ENCODE measurements at places on chromosomes 1 and 21.

DNA sequence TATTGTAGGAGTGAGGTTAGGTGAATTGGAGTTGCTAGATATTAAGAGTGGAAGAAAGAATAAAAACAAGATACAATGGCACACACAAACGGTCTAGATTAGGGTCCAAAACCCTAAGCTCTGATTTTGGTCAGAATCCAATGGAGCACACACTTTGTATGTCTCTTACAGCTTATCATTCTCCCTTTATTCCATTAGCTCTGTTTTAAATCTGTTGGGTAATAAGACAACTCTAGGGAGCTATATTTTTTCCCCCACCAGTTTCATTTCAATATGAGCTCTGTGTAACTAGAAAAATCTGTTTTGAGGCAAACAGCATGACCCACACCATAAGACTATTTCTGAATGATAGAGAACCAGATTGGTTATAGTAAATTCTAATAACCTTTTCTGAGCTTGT, 465.6 kb downstream of the ADGRL2 start:
- no peak for DNase-seq

DNA sequence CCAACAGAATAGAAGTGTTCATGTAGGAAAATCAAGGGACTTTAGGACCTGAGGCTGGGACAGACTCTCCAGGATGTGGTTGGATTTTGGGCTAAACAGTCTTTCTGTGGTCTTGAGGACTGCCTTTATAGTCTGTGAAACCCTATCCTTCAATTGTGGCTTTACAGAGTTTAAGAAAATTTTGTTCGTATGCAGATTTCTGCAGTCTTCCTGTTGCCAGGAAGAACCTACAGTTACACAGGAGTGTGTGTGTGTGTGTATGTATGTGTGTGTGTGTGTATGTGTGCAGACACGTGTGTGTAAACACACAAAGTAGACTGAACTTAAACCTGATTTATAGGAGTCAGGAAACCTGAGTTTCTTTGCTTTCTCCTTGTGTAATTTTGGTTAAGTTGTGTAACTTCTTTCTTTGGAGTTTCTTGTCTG, 22.8 kb downstream of the NEK7 start:
- no peak for DNase-seq

DNA sequence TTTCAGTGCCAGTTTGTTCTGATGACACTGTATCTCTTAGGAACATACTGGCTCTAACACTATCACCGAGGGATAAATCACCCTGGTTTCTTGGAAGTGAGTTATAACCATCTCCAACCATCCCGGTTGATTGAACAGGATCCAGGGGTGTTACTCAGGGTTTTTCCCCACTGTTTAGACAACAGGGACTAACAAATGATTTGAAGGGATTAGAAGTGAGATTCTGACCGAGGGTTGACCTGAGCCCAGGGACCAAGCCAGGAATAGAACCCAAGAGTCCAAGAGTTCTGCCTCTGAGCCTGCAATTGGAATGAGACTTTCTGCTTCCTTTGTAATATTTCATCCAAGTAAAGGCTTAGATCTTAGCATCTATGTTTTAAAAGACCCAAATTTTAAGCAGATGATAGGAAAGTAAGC, 154.0 kb downstream of the DHRS3 start:
- no peak for DNase-seq

DNA sequence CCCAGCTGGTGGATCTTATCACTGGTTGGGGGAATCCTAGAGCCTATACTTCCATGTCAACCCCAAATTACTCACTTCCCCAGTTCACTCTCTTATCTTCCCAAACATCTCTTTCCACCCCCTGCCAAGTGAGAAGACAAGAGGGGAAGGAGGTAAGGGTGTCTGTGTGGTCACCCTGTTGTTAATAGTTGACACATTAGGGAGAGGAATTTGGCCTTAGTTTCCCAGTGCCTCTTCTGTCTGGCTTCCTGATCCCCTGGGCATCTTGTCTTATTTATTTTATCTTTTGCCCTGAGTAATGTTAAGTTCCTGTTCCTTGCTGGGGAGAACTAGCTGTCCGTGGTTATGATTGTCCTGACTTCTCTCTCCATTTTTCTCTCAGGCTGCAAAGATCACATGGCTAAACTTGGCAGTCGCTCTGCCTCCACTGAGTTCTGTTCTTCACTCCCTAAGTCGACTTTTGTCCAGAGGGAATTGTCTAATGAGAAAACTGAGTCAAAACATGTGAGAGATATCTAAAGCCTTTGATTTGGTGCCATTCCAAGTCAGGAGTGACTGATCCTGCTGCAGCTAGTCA, 157.1 kb upstream of the SYT6 start:
- no peak for DNase-seq

GRCh38 chr1:240074422-240074821, 17.3 kb upstream of the FMN2 start:
- DNase-seq = no peak

DNA sequence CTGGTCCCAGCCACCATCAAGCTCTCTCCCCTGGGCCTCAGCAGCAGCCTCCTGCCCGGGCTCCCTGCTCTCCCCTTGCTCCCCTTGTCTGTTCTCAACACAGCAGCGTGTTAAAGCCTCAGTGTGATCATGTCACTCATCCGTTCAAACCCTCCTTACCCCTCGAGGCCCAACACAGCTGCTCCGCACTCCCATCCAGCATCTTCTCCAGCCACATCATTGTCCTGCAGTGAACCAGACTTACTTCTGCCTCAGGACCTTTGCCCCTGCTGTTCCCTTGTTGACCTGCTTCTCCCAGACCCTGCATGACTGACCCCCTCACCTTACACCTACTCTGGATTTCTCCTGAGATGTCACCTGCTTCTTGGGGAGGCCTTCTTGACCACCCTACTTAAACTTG, 13.3 kb downstream of the CDK18 start:
- no peak for DNase-seq

GRCh38 chr1:6052543-6053205, 7.0 kb downstream of the KCNAB2 start:
- peak; percentile 25 for DNase-seq

DNA sequence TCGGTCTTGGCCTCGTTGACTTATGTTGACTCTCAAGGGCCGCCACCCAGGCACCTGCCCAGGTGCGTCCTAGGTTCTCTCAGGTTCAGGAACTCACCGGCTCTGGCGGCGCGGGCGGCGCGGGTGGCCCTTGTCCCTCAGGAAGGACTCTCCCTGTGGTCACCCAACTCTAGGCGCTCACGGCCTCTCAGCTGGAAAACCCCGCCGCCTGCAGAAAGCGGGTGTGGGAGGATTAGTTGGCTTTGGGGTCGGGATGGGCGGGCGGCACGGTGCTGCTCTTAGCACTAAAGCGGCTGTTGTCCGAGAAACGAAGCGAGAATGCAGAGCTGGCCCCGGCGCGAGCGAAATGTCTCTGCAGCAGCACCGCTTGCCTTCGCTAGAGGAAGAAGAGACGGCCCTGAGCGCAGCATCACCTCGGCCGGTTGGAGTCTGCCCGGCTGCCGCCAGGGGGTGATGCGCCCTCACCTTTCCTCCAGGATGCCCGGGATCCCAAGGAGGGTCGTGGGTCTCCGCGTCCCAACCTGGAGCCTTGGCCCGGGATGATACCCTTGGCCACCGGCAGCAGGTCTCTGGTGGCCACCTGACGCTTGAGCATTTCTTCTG, 8.1 kb upstream of the TADA1 start:
- no peak for DNase-seq

DNA sequence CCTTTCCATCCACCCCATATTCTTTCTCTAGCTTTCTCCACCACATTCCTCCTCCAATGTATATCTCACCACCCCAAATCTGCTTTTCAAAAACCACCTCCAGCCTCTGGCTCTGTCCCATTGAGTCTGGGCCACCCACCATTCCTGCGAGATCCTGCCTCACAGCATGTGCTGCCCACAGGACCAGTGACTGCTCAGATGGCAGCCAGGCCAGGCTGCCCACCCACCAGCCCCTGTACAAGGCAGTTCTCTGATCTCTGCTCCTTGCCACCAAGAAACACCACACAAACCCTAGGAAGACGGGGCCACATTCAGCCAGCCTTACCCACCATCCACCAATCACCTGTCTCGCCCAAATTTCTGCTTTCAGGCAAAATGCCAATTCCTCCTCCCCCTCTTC, 53.7 kb downstream of the PLEKHA6 start:
- DNase-seq = no peak

GRCh38 chr21:35377505-35378090, 328.5 kb upstream of the RUNX1 start:
- DNase-seq = no peak

DNA sequence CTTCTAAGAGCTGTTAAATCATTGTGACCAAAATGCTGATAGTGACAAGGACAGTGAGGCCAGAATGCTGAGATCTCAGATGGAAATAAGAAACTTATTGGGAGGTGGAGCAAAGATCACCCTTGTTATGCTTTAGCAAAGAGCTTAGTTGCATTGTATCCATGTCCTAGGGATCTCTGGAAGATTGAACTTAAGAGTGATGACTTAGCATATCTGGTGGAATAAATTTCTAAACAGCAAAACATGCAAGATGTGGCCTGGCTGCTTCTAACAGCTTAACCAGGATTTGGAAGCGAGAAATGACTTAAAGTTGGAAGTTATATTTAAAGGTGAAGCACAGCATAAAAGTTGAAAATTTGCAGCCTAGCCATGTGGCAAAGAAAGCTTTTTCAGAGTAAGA, 7.7 kb downstream of the NTMT2 start:
- no peak for DNase-seq

- DNase-seq = no peak
These were observed 6.2 kb upstream of the YRDC start for GRCh38 chr1:37814252-37814651.

DNA sequence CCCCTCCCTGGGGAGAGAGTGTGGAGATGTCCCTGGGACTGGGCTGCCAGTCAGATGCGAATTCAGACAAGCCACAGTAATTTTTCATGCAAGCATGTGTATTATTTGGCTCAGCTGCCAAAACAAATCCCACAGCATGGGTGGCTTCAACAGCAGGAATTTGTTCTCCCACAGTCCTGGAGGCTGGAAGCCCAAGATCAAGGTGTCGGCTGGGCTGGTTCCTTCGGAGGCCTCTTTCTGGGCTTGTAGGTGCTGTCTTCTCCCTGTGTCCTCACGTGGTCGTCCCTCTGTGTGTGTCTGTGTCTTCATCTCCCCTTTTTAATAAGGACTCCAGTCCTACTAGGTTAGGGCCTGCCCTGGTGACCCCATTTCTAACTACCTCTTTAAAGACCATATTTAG, 91.9 kb upstream of the ACTRT2 start:
- DNase-seq = no peak

- peak; percentile 41 for DNase-seq
These were observed 37.9 kb upstream of the RC3H1 start for GRCh38 chr1:174060090-174060489.

DNA sequence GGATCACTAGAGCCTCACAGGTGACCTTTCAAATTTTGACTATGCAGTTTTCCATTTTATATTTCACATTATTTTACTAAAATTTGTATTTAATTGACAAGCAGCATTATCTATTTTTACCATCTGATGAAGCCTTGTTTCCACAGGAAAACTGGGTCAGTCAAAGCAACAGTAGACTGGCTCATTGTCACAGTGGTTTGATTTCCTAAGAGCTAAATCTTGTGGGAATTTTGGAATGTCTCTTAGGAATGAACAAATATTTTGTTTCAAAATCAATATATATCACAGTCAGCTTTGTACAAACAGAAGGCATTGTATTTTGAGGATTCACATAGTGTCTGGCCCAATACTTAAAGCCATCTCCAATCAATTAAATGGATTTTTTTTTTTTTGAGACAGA, 152.6 kb upstream of the RNPC3 start:
- no peak for DNase-seq

GRCh38 chr1:93965256-93965655, 56.0 kb upstream of the GCLM start:
- no peak for DNase-seq

- no peak for DNase-seq
These were observed 2.0 kb upstream of the B3GALT5 start for GRCh38 chr21:39610703-39611102.

DNA sequence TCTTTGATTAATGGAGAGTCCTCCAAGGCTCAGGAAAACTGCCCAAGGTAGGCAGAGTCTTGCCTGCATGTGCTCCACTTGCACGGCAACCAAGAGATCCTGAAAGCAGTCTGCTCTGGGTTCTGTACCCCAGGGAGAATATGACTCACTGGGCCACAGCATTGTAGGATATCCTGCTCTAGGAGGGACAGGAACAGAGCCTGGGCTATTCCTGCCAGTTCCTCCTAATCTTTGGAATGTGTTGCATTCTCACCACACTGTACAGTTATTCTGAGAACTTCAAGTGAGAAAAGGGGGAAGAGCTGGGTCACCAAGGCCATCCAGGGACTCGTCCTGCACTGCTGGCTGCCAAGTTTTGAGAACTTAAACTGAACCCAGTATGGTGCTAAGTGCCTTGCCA, 278.5 kb downstream of the MATN1 start:
- no peak for DNase-seq

GRCh38 chr1:92934395-92935378, 26.6 kb downstream of the DIPK1A start:
- DNase-seq = no peak

GRCh38 chr1:236808005-236808404, 12.9 kb downstream of the MTR start:
- no peak for DNase-seq

- DNase-seq = no peak
These were observed 14.9 kb upstream of the CENPS start for GRCh38 chr1:10415211-10415930.

DNA sequence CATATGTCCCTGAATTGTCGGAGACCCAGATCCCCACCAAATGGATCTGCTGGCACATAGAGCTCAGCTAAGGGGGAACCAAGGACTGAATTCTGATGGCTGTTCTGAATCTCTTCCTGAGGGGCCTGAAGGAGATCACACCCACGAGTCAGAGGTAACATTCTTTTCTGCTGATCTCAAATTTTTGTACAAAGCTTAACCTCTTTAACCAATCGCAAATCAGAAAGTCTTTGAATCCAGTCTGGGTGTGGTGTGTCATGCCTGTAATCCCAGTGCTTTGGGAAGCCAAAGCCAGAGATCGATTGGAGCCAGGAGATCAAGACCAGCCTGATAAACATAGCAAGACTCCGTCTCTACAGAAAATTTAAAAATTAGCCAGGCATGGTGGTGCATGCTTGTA, 62.8 kb upstream of the PRRC2C start:
- DNase-seq = no peak

GRCh38 chr1:186218654-186219352, 156.2 kb downstream of the TPR start:
- DNase-seq = no peak

DNA sequence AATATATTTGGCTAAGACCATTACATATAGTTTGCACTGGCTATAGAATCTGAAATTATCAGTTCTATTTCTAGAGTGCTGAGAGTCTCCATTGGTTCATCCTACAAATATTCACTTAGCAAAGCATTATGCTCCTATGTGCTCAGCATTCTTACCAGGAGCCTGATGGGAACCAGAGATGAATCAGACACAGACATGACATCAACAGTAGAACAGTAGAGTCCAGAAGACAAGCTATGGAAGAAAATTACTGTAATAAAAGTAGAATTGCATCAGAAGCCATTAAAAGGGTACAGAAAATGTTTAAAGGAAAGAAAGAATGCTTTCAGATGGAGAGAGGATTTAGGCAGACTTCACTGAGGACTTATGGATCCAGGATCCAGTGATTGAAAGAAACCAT, 271.7 kb upstream of the SNX7 start:
- DNase-seq = no peak

All from kidney epithelial cell (primary cell).